ENCODE measurements at places on chromosomes 3 and 15. TPM values are rescaled to one million over a fixed set of nuclear protein-coding genes. Genes with fewer than 3 reads are reported as not detected.

The THAP10 gene
- total RNA-seq, result not detected

- DNase-seq, result no peak
Observed at GRCh38 chr3:140950863-140951262, 9.2 kb downstream of the SLC25A36 start.

DNA sequence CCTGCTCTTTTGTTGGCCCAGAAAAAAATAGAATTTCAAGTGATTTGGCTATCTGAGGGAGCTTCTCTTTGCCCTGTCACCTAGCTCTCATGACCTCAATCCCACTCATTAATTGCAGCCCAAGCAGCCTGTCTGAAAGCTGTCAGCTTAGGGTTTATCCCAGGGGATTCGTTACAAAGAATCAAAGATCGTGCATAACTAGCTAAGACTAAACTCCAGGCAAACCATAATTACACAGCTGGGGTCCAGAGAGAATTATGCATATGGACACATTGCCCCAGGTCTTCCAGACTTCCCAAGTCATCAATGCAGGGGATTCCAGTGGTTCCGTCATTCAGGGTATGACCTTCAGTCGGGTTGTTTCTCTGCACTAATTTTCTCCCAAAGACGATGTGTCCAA is 91.6 kb upstream of the CBLB start:
- DNase-seq, result no peak

DNA sequence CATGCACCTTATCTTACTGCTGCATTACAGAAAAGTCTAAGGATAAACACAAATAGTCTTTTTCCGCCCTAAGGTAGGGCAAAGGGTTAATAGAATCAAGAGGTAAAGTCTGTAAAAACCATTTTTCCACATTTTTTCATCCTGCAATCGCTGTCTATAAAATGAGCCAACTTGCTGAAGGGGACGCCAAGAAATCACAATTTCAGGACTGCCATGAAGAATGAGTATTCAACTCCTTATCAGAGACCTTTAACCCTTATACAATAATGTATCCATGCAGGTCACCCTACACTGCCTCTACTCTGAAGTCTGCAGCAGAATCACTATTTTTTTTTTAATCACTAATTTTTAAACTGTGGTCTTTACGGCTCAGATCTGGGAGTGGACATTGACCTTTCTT is 1.1 kb upstream of the DNAJC13 start:
- no peak for DNase-seq

- DNase-seq, result no peak
Observed at GRCh38 chr3:125002414-125003368, 53.1 kb downstream of the HEG1 start.

DNA sequence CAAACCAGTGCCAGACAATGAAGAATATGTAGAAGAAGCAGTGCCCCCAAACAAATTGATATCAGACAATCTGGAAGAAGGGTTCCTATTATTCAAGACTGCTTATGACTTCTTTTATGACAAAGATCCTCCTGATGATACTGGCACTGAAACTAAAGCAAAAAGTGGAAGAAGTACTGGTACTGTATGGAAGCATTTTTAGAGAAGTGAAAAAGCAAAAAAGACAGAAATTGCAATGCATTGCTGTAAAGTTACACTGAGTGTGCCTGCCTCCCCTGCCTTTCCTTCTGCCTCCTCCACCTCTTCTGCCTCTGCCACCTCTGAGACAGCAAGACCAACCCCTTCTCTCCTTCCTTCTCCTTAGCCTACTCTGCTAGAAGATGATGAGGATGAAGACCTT is 167.6 kb downstream of the PLCL2 start:
- no peak for DNase-seq
